ENCODE measurements at places on chromosomes 2 and 18. TPM values are rescaled to one million over a fixed set of nuclear protein-coding genes. Genes with fewer than 3 reads are reported as not detected.

- DNase-seq, result no peak
Measured at GRCh38 chr2:100423631-100424030, 6.2 kb upstream of the CHST10 start.

DNA sequence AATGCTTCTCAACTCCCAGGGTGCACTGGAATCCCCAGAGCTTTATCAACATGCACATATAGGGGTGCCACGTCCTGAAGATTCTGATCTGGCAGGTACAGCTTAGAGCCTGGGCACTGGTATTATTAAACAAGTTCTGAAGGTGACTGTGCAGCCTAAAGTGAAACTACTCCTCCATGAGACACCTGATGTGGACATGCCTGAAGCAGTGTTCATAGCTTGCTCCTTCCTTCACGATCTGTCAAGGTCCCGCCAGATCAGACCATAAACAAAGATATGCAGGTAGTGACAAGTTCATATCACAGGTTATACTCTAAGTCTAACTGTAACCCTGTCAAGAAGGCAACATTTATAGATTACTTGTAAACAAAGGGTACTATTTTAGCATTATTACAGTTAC lies 65.3 kb upstream of the DNER start:
- DNase-seq, result no peak

The GPAT2 gene
- 6.1 TPM for total RNA-seq

- DNase-seq, result no peak
Measured at GRCh38 chr2:25338401-25338800, 3.3 kb downstream of the DNMT3A start.

The KHK gene
- total RNA-seq, result 4.5 TPM

The PSTPIP2 gene
- total RNA-seq, result 2.0 TPM

DNA sequence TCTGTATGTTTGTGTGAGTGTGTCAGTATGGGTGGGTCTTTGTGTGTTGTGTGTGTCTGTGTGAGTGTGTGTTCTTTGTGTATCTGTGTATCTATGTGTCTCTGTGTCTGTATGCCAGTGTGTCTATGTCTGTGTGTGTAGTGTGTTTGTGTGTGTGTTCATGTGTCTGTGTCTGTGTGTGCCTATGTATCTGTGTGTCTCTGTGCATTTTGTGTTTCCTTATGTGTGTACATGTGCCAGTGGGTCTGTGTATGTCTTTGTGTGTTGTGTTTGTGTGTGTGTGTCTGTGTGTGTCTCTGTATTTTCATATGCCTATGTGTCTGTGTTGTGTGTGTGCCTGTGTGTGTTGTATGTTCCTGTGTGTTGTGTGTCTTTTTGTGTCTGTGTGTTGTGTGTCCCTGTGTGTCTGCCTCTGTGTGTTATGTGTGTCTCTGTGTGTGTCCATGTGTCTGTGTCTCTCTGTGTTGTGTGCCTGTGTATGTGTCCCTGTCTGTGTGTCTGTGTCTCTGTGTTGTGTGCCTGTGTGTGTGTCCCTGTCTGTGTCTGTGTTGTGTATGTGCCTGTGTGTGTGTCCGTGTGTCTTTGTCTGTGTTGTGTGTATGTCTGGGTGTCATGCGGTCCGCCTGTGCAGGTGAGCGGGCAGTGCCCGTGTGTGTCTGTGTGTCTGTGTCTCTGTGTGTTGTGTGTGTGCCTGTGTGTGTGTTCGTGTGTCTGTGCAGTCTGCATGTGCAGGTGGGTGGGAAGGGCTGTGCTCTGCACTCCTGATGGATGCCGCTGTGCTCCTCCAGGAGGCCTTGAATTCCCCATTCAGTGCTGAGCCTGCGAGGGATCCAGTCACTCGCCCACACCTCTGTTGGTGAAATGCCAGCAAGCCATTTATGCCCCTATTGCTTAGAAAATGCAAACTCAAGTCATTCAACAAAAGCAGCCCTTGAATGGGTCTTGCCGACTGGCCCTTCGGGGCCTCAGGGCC lies 37.4 kb downstream of the KLHL29 start:
- no peak for DNase-seq

The DLX1 gene
- not detected for total RNA-seq

The CFAP210 gene
- 0.11 TPM for total RNA-seq

The IL36RN gene
- total RNA-seq, result not detected

DNA sequence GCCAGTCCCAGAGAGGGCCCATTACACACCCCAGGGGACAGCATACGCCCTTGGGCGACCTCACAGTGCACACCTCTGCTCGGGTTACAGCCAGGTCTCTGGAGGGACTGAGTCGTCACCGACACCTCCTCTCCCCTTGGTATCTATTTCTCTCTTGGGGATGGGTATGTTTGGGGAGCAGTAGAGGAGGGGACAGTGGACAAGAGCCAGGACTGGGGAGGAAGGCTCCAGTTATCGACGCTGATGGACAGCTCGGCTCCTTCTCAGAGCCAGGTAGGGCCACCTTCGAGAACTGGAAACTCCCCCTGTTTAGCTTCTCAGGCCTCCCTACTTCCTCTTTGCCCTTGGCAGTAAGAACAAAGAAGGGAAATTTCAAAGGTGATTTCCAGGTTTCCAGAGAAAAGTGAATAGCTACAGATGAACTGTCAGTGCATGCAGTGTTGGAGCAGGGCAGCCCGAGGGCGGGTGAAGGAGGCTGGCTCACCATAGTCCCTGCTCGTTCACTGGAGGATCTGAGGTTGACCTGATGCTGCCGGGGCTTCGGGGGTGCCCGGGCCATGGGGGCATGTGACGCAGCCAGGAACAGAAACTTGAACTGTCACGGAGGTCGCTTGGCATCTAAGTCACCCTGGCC lies 4.4 kb upstream of the SEMA4C start:
- DNase-seq, result peak; percentile 53

- DNase-seq, result no peak
Measured at GRCh38 chr2:1407950-1408675, 5.2 kb upstream of the TPO start.

The TTN gene
- total RNA-seq, result 3,032 TPM

The CIB4 gene
- total RNA-seq, result not detected

- DNase-seq, result no peak
Measured at GRCh38 chr18:58207520-58208152, 163.6 kb downstream of the NEDD4L start.

The ZNF396 gene
- total RNA-seq, result 0.70 TPM

- no peak for DNase-seq
Measured at GRCh38 chr18:59950215-59950944, 50.6 kb downstream of the PMAIP1 start.

GRCh38 chr2:230770804-230771203 lies 58.2 kb downstream of the CAB39 start:
- DNase-seq, result no peak

GRCh38 chr2:212930556-212931260 lies 220.7 kb downstream of the IKZF2 start:
- no peak for DNase-seq

DNA sequence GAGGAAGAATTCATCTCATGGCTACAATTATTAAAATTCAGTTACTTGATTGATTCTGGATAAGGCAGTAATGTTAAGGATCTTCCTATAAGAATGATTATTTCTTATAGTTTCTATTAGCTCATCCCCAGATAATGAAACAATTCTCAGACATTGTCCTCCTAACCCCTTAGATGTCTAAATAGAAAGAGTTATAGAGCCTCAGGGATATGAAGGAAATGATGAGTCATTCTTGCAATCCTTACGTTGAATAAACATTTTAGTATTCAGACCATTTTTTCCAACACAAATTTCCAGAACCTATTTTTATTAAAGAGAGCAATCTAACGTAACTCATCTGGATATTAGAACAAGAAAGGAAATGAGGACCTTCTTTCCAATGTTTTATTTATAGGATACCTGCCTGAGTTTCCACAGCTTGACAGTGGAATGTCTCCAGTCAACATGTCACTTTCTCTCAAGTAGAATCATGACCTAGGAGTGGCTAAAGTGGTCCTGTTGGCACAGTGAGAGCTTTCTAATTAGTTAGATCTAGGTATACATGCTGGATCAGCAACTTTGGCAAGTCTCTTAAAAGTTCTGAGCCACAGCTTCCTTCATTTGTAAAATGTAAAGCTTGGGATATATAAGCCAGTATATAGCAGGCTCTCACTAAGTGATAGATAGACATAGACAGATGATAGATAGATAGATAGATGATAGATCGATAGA lies 88.0 kb upstream of the RAB27B start:
- no peak for DNase-seq

DNA sequence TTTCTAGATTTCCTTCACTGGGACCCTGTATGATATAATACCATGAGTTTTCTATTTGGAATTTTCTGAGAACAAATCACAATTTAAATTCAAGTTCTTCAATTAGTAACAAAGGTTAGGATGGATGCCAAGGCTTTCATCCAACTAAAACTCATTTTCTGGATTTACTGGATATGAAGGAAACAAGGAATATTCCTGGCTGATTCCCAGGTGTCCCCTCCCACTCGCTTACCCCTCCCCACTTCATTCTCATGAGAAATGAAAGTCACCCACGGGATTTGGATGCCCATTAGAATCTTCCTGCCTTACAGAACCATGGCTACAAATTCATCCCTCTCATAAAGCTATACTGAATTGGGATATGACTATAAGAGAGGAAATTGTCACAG lies 40.0 kb downstream of the RNU4ATAC start:
- no peak for DNase-seq

DNA sequence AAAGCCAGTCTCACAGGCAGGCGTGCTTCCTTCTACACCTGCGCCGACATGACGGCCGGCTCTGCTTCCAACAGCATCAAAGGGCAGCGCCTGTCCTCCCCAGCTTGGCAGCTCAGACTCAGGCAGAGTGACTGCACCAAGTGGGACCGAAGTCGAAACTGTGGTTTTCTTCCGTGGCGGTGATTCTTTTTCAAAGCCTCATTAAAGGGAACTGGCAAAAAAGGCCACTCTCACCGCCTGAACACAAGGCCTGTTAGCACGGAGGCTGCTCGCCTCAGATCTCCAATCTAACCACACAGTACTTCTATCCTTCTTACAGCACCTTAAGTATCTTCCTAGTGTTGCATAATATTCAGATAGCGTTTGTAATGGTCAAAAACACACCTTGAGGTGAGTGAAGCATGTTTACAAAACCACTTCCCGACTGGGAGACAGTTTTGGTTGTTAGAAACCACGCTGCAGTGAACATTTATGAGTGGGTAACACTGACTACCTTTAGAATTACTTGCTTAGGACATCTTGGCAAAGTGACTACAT lies 236.4 kb downstream of the HDAC4 start:
- DNase-seq, result no peak

DNA sequence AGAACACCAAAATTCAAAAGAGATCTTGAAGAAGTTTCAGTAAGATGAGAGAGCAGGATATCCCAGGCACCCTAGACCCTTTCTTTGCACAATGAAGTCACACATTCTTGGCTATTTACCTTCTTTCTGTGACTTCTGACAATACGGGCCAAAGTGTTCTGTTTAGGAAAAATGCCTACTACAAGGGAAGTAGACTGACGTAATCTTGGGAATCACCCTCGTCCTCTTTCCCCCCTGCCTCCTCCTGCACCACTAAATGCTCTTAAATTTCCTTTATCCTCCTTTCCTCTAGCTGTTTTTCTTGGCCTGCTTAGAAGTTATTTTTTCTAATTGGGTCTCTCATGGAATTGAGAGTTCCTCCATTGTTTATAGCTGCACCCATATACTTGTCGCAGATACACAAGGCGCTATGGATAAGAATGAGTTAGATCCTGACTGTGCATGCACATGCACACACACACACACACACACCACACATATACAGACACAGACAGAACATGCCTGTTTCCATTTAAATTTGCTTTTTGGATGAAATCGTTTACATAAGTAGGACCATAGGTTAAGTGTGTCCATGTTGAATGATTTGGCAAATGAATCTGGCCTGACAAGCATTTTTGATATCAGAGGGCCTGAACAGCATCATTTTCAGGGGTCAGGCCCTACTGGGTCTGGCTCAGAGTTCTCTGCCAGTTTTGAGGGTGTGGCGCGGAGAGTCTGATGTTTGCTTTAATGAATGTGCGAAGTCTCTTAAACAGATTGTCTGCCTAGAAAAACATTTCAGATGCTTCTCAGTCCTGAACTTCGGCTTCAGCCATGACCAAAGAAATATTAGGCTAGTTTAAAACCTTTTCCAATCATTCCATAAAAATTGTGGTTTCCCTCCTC lies 131.9 kb upstream of the NT5C1B start:
- no peak for DNase-seq

GRCh38 chr18:67260841-67261240 lies 255.7 kb downstream of the DSEL start:
- DNase-seq, result no peak

GRCh38 chr2:114550895-114551793 lies 108.7 kb downstream of the DPP10 start:
- DNase-seq, result no peak

- no peak for DNase-seq
Measured at GRCh38 chr2:43013821-43014345, 212.5 kb downstream of the ZFP36L2 start.

The COL5A2 gene
- 10.5 TPM for total RNA-seq

DNA sequence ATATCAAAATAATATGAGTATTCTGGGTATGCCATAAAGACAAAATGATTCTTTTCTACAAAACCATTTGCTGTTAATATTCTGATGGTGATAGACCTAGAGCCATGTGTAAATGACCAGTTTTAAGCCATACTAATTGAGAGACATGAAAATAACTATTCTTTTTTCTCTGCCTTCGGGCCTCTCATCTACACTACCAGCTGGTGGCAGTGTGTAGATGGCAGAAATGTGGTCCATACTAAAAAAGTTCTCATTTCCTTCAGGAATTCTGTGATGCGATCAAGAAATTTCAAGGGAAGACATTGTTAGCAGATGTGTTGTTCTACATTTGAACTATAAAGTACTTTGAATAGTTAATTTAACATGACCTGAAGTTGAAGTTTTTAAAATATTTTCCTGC lies 485.2 kb downstream of the TRIB2 start:
- DNase-seq, result no peak

GRCh38 chr2:62464221-62465007 lies 41.6 kb downstream of the TMEM17 start:
- no peak for DNase-seq

- DNase-seq, result no peak
Measured at GRCh38 chr2:230935130-230935430, 10.0 kb upstream of the GPR55 start.

DNA sequence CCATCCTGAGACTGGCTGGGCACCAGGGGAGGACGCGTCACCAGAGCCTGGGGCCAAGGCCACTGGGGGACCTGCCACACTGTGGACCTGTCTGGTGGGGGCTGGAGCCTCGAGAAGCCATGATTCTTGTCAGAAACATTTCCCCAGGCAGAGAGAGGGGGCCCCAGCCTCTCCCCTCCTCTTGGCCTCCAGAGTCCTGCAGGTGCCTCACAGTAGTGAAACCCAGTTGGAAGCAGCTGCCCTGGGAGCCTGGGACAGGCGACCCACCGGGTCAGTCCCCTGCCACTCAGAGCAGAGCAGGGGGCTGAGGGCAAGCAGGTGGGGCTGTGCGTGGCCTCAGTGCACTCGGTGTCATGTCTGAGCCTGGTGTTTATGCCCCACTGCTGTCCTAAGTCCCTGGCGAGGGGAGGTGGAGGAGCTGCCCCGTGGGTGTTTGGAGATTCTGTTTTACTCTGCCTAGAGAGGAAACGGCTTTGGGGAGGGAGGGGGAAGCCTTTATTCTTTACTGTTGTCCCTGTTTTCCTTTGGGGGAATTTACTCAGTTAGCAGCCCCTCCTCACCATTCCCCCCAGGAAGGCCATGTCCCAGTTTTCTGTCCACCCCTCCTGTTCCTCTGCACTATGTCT lies 7.7 kb downstream of the OXER1 start:
- no peak for DNase-seq

Data from Right ventricle myocardium inferior (tissue), 1 donor.